Renal cortical epithelial cell (primary cell): ENCODE measurements at places on chromosomes 16 and 17. TPM values are rescaled to one million over a fixed set of nuclear protein-coding genes. Genes with fewer than 3 reads are reported as not detected.

The ZSCAN10 gene
- total RNA-seq = not detected in 2 replicates

The CIAO2B gene
- total RNA-seq = 129 and 264 TPM in 2 replicates

The CCL4 gene
- total RNA-seq = not detected in 2 replicates

The FOXO3B gene
- 1.2 and 2.6 TPM in 2 replicates for total RNA-seq

The ARHGAP44 gene
- 1.0 and 1.3 TPM in 2 replicates for total RNA-seq

The WFIKKN1 gene
- 0.35 TPM in 1 of 2 replicates, not detected in the other for total RNA-seq

The NEUROD2 gene
- not detected in 2 replicates for total RNA-seq
